ENCODE measurements at places on chromosomes 3 and 15.

- DNase-seq: no peak
Observed at GRCh38 chr3:120683671-120684301, 1.7 kb upstream of the HGD start.

DNA sequence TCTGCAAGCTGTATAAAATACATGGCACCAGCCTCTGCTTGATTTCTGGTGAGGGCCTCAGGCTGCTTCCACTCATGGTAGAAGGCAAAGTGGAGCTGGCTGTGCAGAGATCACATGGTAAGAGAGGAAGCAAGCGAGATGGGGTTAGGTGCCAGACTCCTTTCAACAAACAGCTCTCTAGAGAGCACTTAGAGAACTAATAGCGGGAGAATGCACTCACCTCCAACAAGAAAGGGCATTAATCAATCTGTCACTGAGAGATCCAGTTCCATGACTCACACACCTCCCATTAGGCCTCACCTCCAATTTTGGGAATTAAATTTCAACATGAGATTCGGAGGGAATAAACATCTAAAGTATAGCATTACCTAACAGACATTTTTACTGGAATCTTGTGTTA, 644.1 kb upstream of the ARRDC4 start:
- no peak for DNase-seq

DNA sequence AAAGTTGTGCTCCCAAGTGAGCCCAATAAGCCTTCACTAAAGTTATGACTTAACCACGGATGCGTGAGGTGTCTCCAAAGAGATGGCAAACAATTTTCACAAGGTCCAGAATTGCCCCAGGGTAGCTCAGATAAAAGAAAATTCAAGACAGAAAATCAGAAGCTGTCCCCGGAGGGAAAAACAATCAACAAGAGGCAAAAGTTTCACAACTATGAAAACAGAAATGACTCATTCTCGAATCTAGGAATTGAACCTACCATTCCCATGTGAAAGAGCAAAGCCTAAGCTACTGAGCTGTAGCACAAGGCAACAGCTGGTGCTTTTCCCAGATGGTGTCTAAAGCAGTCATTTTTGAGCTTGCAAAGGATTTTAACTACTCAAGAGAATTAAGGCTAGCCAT, 33.5 kb upstream of the MKRN3 start:
- DNase-seq: no peak

DNA sequence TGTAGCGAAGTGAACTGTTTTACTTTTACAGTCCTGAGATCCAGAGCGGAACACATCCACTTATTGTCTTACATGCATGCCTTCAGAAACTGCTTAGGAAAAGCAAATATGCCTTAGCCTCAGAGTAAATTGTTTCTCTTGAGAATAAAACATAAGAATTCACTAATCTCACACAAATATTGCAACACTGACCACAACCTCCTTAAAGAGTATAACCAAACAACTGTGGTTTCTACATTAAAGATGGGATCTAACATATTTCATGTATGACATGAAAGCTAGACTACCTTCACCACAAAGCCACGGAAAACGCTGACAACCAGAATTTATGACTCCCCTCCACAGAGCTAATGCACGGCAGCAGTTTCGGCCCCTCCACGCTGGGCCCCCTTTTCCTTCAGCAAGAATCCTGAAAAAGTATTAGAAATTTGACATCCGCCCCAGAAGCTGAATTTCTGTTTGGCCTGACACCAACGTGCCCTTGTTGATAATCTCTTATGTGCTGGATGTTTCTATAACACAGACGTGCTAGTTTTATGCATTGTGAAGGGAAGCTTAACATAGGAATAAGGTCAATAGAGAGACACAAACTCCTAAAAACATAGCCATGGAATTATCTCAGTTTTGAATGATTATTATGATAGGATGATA, 84.6 kb downstream of the GREM1 start:
- peak; percentile 5 for DNase-seq

- DNase-seq: no peak
Observed at GRCh38 chr3:60046210-60046609, 996.4 kb upstream of the CFAP20DC start.

DNA sequence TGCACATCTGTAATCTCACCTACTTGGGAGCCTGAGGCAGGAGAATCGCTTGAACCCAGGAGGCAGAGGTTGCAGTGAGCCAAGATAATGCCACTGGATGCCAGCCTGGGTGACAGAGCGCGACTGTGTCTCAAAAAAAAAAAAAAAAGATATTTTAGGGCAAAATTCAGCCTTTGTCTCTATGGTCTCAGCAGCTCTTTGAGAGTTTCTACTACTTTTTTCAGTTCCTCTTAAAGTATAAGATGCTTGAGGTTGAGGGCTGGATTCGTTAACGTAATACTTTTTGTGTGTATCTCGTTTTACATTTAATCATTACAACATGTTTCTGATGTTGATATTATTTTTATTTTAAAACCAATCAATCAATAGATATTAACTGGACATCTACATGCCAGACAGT, 381.2 kb upstream of the TBL1XR1 start:
- DNase-seq: no peak

DNA sequence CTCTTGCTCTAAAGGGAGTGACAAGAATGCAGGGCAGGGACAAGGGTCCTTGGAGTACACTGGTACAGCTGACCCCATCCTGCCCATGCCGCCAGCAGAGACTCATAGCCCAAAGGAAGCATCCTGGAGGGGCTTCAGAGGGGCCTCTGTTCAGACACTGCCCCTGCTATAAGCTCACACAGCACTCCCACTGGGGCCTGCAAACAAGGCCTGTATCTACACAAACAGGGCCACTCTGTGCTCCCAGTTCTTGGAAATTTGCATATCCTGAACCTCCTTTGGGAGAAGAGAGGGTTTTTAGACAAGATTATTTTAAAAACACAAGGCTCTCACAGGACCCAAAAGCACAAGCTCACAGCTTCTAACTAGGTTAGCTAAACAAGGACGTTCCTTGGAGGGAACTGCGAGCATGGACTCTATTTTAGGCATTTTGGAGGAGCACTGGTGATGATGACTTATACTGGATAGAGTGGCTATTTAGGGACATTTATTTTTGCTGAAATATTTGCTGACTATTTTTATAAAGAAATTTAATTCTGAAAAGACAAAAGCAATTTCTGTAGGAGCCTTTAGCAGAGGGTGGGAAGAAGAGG, 16.4 kb upstream of the ANKRD34C start:
- DNase-seq: no peak

- DNase-seq: peak; percentile 30
Observed at GRCh38 chr15:76059320-76060117, at the start of gene TMEM266. Gene TMEM266 (plus strand): TSS chr15:76059985. CDS start chr15:76134264, 74,279 bp downstream.

DNA sequence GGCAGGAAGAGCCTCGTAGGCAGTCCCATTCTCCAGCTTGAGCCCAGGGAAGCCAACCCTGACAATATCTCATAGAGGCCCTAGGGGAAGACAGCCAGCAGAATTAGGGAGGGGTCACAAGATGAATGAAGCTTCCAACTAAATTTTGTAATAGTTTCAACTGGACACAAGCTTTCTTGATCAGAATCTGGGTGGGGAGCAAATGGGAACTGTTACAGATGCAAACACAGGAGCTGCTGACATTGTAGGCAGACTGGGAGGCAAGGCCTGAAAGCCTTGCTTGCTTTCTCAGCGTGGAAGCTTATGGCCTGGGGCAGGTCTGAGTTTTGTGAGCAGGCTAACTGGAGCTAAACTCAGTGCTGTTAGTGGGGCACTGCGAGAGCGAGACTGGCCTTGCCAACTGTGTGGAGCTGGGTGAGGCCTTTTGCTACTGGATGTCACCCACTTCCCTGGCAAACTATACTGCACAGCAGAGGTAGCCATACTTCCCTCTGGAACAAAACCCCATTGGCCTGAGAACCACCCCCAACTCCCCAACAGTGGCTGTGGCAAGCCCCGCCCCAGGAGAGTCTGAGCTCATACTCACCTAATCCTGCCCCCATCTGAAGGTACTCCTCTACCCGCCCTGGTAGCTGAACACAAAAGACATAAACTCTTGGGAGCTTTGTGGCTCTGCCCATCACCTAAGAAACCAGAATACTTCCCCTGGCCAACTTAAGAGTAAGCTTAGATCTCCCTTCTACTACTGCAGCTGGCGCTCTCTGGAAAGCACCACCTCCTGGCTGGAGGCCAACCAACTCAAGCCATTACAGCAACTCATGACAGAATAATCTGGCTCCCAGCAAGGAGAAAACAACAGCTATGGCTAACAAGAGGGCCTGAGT, 42.9 kb downstream of the CFAP20DC start:
- DNase-seq: no peak

DNA sequence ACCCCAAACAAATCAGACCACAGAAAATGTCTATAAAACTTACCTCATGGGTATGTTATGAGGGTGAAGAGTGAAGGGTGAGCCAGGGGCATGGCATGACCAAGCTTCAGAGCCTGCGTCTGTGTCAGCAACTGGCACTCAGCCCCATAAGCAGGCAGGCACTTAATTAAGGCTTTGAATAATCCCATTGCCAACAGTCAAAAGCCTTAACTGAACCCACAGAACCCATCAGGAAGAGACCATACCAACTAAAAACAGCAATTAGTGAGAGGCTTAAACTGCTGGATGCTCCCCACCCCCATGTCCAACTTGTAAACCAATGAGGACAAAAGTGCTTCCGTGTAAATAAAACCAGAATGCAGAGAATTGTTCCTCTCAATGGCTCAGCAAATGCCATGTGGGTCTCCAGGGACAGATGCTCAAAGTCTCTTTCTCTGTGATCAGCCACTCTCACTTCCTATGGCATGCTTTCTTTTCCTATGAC, 126.0 kb downstream of the MYLK start:
- no peak for DNase-seq

GRCh38 chr3:169863458-169863899, 6.3 kb downstream of the LRRC31 start:
- peak; percentile 72 for DNase-seq

GRCh38 chr15:52397118-52397517, 101.5 kb upstream of the MYO5C start:
- DNase-seq: no peak

DNA sequence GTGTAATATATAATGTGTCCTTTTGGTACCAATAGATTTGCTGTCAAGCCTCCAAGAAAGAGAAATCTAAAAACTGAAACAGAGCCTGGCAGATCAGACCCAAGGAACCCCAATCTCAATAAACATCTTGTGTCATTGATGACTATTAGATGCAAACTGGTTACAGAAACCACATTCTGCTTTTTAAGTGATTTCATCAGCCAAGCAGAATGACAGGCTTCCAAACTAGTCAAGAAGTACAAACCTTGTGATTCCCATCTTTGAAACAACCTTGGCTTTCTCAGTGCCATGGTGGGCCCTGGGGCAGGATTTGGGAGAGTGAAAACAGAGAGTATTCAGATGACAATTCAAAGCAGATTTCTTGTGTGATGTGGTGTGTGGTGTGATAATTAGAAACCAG, 45.6 kb upstream of the STRIT1 start:
- DNase-seq: no peak

DNA sequence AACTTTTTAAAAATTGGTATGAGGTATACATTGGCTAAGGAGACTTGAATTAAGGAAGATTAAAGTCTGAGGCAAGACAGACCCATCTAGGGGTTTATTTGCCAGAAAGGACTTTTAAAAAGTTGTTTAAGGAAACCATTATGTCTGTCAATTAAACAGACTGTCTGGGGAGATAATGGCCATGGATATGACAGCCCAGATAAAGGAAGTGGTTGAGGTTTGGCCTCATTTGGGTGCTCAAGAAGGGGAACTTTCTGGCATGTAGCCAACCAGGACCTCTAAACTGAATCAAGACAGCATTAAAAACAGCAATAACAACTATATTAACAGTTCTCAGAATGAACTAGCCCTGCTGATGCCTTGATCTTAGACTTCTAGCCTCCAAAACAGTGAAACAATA, 9.9 kb upstream of the CD200R1L start:
- no peak for DNase-seq

Data from activated CD4-positive, alpha-beta T cell treated with anti-CD3 and anti-CD28 coated beads, Interleukin-2, amount 50 U/mL, for 48 hours (primary cell).